Astrocyte (in vitro differentiated cells and primary cell): ENCODE measurements at places on chromosomes 4 and X. TPM values are rescaled to one million over a fixed set of nuclear protein-coding genes. Genes with fewer than 3 reads are reported as not detected.

The CT83 gene
- not detected in 2 replicates for total RNA-seq

The ZAR1 gene
- not detected in 2 replicates for total RNA-seq

- DNase-seq: no peak
These were observed 57.9 kb upstream of the TEX13D start for GRCh38 chrX:124274438-124275181.

DNA sequence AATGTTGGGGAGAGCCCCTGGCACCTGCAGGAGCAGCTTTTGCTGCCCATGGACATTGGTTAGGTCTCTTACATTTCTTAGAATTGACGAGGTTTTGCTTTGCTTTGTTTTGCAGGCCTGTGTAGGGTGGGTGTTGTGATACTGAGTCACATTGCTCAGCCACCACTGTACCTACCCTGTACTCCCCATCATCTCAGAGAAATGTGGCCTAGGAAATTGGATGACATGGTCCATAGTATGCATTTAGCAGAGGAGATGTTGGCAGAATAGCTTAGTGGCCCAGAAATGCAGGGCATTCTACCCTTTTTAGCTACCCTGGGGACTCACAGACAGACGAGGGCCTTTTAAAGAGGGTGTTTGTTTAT lies 43.7 kb downstream of the IL21 start:
- no peak for DNase-seq

DNA sequence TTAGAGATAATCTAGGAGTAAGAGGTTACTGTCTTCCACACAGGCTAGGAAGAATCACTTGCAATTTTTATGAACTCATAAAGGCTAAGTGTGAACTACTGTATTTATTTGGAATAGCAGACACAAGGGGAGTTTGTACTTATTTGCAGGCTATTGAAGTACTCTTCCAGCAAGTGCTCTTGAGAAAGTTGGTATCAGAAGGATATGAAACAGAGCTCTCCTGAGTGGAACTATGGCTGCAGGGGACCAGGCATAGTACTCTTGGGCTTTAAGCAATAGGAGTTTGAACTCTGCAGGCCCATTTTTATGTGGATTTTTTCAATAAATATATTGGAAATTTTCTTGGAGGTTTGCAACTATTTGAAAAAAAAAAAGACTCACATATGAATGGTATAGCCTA lies 756.3 kb upstream of the ATOH1 start:
- no peak for DNase-seq
